ENCODE measurements at places on chromosomes 5 and 9.

- no peak for DNase-seq
These were observed 196.8 kb downstream of the PRDM9 start for GRCh38 chr5:23703940-23704855.

DNA sequence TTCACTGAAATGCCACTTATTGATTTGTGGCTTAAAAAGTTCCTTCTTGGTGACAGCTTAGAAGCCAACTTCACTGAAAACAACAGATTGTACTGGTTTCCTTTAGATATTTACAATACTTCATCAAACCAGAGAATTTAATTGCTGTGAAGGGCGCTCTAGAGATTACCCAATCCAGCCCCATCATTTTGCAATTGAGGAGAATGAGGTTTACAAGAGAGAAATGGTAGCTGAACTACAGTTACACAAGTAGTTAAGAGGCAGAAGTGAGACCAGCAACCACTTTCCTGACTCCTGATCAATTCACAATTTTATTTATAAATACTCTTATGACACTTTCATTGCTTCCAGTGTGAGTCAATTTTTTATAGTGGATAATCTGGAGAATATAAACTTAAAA is 103.5 kb upstream of the APC start:
- no peak for DNase-seq

DNA sequence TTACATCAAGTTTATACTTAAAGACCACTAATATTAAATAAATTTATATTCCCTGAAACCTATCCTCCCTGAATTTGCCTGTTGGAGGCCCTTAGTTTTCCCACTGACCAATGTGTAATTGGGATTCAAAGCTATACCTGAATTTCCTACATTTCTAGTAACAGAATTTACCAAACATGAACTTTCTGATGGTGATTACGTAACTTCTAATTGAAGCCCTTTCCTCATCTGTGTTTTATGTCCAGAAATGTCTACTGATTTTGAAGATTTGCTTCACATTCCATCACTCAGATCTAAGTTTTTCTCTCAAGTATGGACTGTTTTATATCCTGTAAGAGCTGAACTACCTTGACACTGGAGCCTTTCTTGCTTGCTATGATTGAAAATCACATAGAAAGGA is 12.8 kb downstream of the ZFP62 start:
- no peak for DNase-seq

DNA sequence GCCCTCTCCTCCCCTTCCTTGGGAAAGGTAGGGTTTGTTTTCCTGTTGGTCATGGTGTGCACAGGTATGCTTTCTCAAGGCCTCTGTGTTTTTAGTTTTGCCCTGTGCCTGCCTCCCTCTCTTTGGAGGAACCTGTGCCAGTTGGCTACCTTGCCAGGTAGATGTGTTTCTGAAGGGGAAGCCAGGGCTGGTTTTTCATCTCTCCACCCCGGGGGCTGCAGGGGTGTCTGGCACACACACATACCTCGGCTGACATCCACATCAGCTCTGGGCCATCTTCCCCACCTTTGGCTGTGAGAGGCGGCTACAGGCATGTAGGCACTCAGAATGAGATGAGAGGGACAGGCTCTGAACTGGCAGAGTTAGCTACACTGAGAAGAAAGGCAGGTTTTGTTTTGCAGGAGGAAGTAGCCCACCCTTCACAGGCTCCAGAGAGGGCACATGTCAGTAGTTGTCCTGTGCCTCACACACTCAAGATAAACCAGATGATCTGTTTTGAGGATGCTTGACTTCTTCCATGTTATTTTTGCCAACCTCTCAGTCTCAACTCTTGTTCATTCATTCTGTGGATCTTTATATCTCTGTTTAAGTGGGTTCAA is 9.7 kb downstream of the RGMB start:
- no peak for DNase-seq

DNA sequence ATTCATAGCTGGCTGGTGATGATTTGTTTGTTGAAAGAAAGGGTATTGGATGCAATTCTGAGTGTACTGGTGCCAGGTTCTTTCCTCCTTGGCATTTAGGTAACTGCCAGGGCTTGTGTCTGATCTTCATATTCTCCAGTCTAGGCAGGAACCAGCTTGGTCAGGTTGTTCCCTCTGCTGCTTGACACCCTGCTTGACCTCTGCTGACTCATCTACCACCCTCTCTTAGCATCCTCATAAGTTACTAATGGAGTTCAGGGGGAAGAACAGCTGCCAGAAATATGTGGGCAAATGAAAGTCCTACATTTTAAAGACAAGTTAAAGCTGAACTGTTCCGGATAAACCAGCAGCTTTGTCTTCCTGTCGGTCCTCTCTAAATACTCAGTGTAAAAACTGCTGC is 116.1 kb upstream of the TNC start:
- no peak for DNase-seq

- DNase-seq, result no peak
These were observed 266.1 kb downstream of the EDIL3 start for GRCh38 chr5:84118551-84118950.

DNA sequence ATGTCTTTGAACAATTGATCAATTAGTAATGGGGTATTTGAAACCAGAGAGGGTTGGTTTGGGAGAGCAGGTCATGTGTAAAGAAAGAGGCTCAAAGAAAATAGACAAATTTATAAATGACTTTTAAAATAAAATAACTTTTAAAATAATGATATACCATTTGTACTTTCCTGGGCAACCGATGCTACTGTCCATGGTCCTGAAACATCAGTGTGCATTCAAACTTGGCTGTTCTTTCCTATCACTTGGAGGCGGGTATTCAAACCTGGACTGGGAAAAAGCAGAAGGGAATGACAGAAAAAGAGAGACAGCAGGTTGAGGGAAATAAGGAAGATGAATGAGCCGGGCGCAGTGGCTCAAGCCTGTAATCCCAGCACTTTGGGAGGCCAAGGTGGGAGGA is 1446.4 kb upstream of the WWC1 start:
- peak; percentile 6 for DNase-seq

DNA sequence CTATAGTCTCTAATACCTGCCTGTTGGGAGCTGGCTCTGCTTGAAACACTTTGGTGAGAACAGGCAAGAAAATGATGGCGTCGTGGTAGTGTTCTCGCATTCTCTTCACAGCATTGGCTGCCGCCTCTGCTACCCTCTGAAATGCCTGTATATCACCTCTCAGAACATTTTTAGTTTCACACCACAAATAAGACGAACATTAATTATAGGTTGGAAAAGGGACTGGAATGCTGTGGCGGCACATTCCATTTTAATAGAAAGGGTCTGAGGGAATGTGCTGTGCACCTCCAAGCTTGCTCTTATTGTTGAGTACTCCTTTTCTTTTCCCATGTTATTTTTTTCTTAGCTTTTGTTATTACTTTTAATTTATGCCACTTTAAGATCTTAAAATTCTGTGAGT is 134.6 kb upstream of the HMHB1 start:
- no peak for DNase-seq

DNA sequence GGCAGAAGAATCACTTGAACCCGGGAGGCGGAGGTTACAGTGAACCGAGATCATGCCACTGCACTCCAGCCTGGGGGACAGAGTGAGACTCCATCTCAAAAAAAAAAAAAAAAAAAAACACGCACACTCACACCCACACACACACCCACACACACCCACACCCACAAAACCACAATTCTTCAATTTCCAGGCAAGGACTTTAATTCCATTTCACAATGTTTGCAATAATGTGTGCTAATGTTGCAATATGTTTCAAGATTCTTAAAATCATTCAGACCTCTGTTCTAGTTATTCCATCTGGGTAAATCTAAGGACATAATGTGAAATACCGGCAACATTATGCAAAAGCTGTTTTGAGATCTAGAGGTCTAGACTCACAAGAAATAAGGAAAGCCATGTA is 28.3 kb downstream of the CCDC69 start:
- no peak for DNase-seq

GRCh38 chr9:13427587-13427986 is 148.1 kb upstream of the MPDZ start:
- peak; percentile 9 for DNase-seq

GRCh38 chr9:76289703-76290102 is 104.5 kb downstream of the RFK start:
- no peak for DNase-seq

DNA sequence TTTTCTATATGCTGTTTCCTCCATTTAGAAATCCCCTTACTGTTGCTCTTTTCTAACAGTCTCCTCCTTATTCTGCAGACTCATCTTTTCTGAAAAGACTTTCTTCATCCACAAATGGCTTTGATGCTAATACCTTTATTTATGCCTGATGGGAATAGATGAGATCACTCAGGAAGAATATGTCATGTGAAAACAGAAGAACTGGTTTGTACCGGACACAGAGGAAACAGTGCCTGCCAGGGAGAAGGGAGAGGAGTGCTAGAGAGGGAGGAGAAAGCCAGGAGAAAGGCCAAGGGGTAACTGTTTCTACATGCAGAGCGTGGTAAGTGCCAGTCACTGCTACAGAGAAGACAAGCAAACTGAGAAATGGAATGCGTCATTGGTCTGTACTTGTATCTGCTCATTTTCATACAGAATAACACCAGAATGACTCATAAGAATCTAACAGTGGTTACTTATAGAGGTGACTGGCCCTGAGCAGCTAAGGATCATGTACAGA is 45.9 kb upstream of the PJA2 start:
- DNase-seq, result no peak

DNA sequence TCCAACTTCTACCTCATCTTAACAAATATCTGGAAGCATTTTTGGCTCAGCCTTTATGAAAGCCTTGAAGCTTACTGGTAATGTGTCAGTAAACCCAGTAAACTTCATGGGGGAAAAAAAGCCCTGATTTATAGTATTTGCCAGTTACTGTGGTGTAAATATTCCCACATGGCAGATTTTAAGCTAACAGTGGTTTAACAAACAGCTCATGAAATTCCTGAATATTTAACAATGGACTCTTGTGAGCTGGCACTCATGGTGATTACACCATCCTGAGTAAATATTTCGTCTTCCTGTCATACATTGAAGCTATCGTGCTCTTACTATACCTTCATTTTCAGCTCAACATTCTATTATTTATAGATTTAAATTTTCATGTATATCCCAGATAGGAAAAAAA is 57.0 kb upstream of the ACOT12 start:
- peak; percentile 31 for DNase-seq

DNA sequence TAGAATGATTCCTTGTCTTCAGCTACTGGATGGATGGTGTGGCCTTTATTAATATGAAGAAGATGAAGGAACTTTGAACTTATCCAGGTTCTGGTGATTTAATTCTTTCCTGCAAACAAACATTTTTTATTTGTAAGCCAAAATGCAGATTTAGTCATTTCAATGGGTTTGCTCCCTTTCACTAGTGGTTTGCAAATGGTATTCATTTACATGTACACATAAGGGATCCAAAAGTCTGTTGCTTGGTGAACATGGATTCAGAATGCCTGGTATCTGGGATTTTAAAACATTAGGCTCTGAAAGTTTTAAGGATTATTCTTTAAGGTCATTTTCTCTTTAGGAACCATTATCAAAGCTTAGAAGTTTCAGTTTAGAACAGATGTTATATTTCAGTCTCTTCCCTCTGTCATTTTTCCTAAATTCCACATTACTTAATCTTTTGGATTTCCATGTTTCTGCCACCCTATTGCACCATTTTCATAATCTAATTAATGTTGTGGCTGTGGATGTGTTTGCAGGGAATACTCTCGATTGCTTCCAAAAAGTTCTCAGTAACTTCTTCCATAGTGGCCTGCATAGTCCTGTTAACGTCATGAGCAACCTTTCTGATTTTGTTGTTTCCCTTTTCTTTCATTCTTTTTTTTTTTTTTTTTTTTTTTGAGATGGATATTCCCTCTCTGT is 10.1 kb downstream of the TTC1 start:
- no peak for DNase-seq

- no peak for DNase-seq
These were observed 124.3 kb downstream of the TLR4 start for GRCh38 chr9:117828466-117828865.

DNA sequence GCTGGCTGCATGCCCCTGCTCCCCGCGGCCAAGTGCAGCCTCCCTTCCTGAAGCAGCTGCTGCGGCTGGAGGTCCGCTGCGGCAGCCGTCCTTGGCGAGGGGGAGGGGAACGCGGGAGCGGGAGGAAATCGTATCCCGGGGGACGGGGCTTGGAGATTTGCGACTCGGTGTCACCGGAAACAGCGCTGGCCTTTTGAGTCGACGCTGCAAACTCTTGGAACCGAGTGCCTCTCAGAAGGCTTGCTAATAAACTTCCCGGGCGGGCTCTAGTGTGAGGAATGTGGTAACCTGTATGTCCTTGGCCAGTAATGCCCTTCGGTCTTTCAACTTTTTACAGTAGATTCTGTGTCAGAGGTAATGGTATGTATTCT is 82.7 kb downstream of the PTPDC1 start:
- DNase-seq, result no peak

GRCh38 chr9:76153902-76154629 is 240.2 kb downstream of the RFK start:
- no peak for DNase-seq

GRCh38 chr9:106893088-106893487 is 30.1 kb downstream of the ZNF462 start:
- no peak for DNase-seq

DNA sequence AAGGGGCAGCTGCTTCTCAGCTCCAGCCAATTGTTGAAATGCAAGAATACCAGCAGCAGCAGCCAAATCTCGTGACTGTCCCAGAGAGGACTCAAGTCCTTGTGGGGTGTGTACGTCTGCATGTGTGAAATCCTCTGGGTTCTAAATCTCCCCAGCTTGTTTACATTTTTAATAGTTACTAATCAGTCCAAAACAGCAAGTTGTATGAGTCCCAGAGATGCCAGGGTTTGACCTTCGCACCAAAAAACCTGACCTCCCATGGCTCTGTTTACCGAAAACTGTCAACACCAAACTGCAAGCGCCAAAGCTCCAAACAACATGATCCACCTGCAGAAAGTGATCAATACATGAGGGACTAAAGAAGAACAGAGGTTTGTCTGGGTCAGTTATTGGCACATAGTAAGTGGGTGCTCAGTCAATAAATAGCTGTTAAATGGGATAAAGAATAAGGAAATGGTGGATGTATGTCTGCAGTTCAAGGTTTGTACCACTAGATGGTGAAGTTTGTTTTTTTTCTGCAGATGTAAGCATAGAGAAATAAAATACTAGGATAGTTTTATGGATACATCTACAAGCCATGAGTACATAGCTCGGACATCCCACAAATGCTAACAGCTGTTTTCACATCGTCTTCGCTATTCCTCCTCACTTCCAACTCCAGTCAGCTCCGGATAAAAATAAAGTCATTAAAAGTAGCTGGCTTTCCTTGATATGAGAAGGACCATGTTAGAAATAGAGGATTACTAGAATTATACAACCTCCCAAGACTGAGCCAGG is 85.3 kb upstream of the ADRB2 start:
- DNase-seq, result no peak

- no peak for DNase-seq
These were observed 17.8 kb downstream of the LRRC8A start for GRCh38 chr9:128899566-128900322.

GRCh38 chr9:7739595-7739994 is 60.0 kb downstream of the DMAC1 start:
- DNase-seq, result no peak

DNA sequence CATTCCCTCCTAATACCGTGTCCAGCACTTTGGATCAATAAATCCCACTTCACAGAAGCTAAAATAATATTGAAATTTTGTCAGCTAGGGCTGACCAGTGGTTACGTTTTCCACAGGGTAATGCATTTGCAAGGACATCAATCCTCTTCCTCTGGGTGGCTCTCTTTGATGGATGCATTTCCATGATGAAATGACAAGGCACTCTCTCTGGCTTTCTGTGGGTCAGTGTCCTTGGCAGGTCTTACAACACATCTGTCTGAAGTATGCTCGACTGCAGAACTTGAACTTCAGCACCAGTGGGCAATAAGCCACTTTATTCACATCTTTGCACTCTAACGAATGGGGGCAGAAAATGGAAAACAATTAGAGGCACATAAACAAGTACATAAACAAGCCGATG is 330.1 kb downstream of the ADAMTS6 start:
- DNase-seq, result no peak

Measured in HuH-7.5 (cell line).